ENCODE measurements at places on chromosomes 16 and 17.

DNA sequence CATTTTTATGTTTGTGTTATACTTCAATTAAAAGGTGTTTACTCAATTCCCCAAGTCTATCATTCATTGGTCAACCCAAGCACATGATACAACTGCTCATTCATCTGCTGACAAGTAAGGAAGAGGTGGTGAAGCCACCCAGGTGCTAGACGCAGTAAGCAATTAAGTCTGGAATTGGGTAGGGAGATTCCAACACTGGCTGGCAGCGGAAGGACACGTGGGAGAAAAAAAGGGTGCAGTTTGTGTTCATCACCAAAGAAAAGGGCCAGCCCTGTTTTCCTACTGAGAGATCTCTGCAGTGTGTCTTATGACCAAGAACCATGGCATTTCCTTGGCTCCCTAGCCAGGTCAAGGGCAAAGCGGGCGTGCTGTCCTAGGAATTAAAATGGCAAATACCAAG lies 11.8 kb upstream of the ZNF23 start:
- H3K4me1 ChIP-seq = no peaks in the 10 kb centered on the region
- no peaks in the 10 kb centered on the region for H3K27me3 ChIP-seq
- no peak overlapping the region for H3K4me3 ChIP-seq

DNA sequence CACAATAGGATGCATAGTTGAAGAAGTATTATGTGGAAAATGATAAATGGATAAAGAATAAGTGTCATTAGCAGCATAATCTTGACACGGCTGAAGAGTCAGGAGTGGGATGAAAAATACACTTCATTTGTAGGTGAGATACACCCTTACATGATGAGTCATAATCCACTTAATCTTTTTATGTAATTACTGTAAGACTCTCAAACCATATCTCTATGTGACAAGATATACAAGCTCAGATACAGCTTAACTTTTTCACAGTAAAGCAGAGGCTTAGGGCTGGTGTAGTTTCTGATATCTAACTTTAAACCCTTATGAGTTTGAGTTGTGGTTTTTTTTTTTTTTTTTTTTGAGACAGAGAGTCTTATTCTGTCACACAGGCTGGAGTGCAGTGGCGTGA lies 101.2 kb downstream of the FTO start:
- H3K27me3 ChIP-seq = no peaks in the 10 kb centered on the region
- peaks cover 2% of the 10 kb centered on the region for H3K4me1 ChIP-seq
- no peak overlapping the region for H3K4me3 ChIP-seq
- H3K27ac ChIP-seq = no peak overlapping the region
- no peaks in the 10 kb centered on the region for H3K36me3 ChIP-seq
- DNase-seq = no peak

- no peak overlapping the region for H3K4me3 ChIP-seq
- peaks cover 5% of the 10 kb centered on the region for H3K36me3 ChIP-seq
- H3K27me3 ChIP-seq = peaks cover 100% of the 10 kb centered on the region
- DNase-seq = no peak
- no peak overlapping the region for H3K27ac ChIP-seq
- H3K4me1 ChIP-seq = peaks cover 13% of the 10 kb centered on the region
Observed at GRCh38 chr17:48751172-48751571, 22.6 kb upstream of the HOXB13 start.

DNA sequence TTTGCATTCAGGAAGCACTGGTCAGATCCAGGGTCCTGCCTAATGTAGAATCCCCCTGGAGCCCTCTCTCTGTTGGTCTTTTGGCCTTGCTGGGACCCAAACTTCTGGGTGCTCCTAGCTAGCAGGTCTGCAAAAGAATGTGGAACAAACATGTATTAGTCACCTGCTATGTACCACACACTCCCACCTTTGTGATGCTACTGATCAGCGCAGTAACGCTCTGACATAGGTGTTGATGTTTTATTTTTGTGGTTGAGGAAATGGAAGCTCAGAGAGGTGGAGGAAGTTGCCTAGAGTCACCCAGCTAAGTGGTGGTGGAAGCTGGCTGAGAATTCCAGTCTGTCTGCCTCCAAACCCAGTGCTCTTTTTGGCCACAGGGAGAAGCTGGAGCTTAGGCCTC lies 35.8 kb upstream of the LGALS9 start:
- H3K4me1 ChIP-seq = no peaks in the 10 kb centered on the region
- H3K4me3 ChIP-seq = no peak overlapping the region
- no peak overlapping the region for H3K27ac ChIP-seq

- no peaks in the 10 kb centered on the region for H3K27me3 ChIP-seq
- H3K27ac ChIP-seq = no peak overlapping the region
- H3K4me3 ChIP-seq = no peak overlapping the region
- H3K36me3 ChIP-seq = no peaks in the 10 kb centered on the region
Observed at GRCh38 chr16:77946823-77947222, 75.5 kb upstream of the CLEC3A start.

DNA sequence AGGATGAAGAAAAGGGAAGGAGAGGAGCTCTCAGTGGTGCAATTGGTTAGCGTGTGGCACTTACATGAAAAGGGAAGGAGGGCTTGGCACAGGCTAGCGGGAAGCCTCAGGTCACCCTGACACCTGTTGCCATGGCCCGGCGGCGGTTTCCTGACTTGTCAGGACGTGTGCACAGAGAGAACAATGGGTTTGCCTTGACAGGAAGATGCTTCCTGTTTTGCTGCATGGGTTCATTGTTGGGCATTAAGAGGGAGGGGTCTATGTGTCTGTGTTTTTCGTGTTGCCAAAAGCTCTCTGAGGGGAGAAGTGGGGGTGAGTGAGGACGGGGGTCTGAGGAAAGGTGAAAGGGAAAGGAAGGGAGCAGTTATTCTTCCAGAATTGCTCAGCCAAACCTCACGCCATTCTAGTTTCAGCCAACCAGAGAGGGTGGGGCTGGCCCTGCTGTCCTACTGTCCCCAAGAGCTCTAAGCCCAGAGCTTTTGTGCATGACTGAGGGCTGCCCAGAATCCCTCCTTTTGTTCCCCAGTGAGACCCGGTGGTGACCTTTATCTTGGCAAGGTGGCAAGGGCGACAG lies 17.1 kb upstream of the CCR7 start:
- no peak overlapping the region for H3K27ac ChIP-seq
- no peak for DNase-seq
- H3K36me3 ChIP-seq = no peaks in the 10 kb centered on the region

- no peak for DNase-seq
- H3K36me3 ChIP-seq = no peaks in the 10 kb centered on the region
- no peaks in the 10 kb centered on the region for H3K27me3 ChIP-seq
Observed at GRCh38 chr16:6560306-6561100, 772.1 kb upstream of the RBFOX1 start.

- H3K27ac ChIP-seq = peak overlapping the region; percentile 48
- H3K36me3 ChIP-seq = peaks cover 13% of the 10 kb centered on the region
- H3K4me3 ChIP-seq = no peak overlapping the region
- DNase-seq = no peak
- peaks cover 2% of the 10 kb centered on the region for H3K27me3 ChIP-seq
- H3K4me1 ChIP-seq = peaks cover 20% of the 10 kb centered on the region
Observed at GRCh38 chr17:39750131-39751015, 12.6 kb downstream of the GRB7 start.

GRCh38 chr17:19513897-19514488 lies 19.7 kb upstream of the SLC47A1 start:
- no peaks in the 10 kb centered on the region for H3K36me3 ChIP-seq
- no peak for DNase-seq
- peaks cover 3% of the 10 kb centered on the region for H3K4me1 ChIP-seq
- H3K27me3 ChIP-seq = no peaks in the 10 kb centered on the region

DNA sequence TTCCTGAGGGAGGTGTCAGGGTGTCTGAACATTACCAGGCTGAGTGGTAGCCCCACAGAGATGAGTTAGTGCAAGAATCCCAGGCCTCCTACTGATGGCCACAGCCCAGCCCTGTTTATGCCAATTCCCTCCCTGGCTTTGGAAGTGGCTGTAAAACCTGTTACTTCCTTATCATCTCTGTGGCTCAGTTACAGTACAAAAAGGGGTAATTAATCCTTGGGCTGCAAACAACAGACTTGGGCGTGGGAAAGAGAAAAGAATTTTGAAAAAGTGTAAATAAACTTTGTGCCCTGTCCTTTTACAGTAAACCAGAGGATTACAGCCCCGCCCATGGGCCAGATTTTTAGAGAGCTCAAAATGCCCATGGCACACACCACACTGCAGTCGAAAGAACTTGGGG lies 73.1 kb upstream of the AXIN2 start:
- no peaks in the 10 kb centered on the region for H3K36me3 ChIP-seq
- DNase-seq = no peak
- H3K4me1 ChIP-seq = peaks cover 5% of the 10 kb centered on the region
- H3K27me3 ChIP-seq = no peaks in the 10 kb centered on the region

- H3K36me3 ChIP-seq = peaks cover 27% of the 10 kb centered on the region
- peak; percentile 79 for DNase-seq
- H3K27me3 ChIP-seq = no peaks in the 10 kb centered on the region
- H3K4me3 ChIP-seq = peak within 1 kb of the TSS; percentile 88
- H3K27ac ChIP-seq = peak within 1 kb of the TSS; percentile 85
Observed at GRCh38 chr17:58513965-58514769, at the start of gene MTMR4. Gene MTMR4 (minus strand): TSS chr17:58514638. CDS start chr17:58514407, 231 bp downstream.

- no peaks in the 10 kb centered on the region for H3K36me3 ChIP-seq
- H3K4me1 ChIP-seq = peaks cover 18% of the 10 kb centered on the region
- H3K4me3 ChIP-seq = no peak overlapping the region
- DNase-seq = no peak
- H3K27me3 ChIP-seq = no peaks in the 10 kb centered on the region
Observed at GRCh38 chr17:73588301-73588846, 55.9 kb downstream of the SDK2 start.

DNA sequence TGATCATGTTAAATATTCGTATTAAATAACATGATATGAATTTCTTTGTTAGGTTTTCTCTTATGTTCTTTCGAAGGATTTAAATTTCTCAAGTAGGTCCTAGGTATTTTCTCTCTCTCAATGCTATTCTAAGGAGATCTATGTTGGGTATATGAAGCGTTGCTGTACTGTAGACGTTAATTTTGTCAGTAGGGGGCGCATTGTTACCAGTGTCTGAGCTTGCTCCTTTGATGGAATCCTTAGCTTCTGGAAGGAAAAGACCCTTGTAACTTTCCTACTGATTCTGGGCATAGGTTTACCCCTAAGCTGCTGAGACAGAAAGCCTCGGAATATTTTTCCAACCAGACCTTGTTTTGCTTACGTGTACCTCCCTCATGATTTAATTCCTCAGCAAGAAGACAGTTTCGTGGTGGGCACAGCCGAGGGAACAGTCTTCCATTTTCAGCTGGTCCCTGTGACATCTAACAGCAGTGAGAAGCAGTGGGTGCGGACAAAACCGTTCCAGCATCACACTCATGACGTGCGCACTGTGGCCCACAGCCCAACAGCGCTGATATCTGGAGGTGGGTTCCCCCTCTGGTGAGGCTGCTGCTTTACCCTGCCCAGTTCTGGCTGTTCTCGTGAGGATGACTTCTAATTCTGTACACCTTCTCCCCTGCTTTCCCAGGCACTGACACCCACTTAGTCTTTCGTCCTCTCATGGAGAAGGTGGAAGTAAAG lies 17.9 kb downstream of the UTP4 start:
- no peaks in the 10 kb centered on the region for H3K4me1 ChIP-seq
- no peak overlapping the region for H3K4me3 ChIP-seq
- H3K36me3 ChIP-seq = peaks cover 52% of the 10 kb centered on the region
- H3K27ac ChIP-seq = peak overlapping the region; percentile 38
- peak; percentile 57 for DNase-seq

- no peaks in the 10 kb centered on the region for H3K36me3 ChIP-seq
- no peak overlapping the region for H3K27ac ChIP-seq
- no peaks in the 10 kb centered on the region for H3K4me1 ChIP-seq
Observed at GRCh38 chr16:22054847-22055590, 37.3 kb upstream of the VWA3A start.

DNA sequence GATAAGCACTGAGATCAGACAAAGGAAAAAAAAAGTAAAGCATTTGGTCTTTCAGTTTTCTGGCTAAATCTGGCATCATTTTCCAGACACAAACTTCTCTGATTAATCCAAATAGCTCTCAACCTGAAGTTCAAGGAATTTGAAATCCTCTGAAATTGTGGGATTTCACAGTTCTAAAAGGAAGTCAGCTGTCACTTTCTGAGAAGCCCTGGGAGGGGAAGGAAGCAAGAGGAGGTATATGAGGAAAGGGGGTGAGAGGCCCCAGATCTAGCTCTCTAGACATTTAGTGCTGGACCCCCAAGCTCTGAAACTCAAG lies 17.5 kb upstream of the HOXB9 start:
- H3K27ac ChIP-seq = no peak overlapping the region
- peaks cover 100% of the 10 kb centered on the region for H3K27me3 ChIP-seq
- peaks cover 8% of the 10 kb centered on the region for H3K4me1 ChIP-seq
- DNase-seq = no peak

GRCh38 chr17:76826330-76827068 lies 41.7 kb upstream of the MGAT5B start:
- no peaks in the 10 kb centered on the region for H3K36me3 ChIP-seq
- no peak for DNase-seq
- H3K27ac ChIP-seq = no peak overlapping the region
- no peaks in the 10 kb centered on the region for H3K27me3 ChIP-seq
- H3K4me3 ChIP-seq = no peak overlapping the region

GRCh38 chr17:68383443-68384321 lies 73.6 kb downstream of the WIPI1 start:
- no peak overlapping the region for H3K4me3 ChIP-seq
- H3K4me1 ChIP-seq = peaks cover 5% of the 10 kb centered on the region
- H3K27me3 ChIP-seq = no peaks in the 10 kb centered on the region
- H3K27ac ChIP-seq = no peak overlapping the region
- DNase-seq = no peak

DNA sequence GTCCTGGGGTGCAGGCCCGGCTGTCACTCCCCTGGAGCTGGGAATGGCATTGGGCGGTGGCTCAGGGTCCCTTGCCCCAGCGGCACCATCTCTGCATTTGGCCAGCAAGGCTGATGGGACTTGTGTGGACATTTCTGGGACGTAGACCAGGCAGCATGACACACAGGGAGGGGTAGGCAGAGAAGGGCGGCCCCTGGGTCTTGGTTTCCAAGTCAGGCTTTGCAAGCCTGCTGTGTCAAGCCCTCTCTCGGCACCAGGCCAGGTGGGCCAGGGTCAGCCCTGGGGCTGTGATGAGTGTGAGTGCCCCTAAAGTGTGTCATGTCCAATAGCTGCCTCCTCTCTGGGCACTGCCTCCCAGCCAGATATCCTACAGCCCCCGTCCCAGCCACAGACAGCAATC lies 335.2 kb downstream of the SEC14L1 start:
- no peak overlapping the region for H3K27ac ChIP-seq
- peaks cover 81% of the 10 kb centered on the region for H3K4me1 ChIP-seq
- no peak overlapping the region for H3K4me3 ChIP-seq
- DNase-seq = no peak
- H3K27me3 ChIP-seq = no peaks in the 10 kb centered on the region
- no peaks in the 10 kb centered on the region for H3K36me3 ChIP-seq

GRCh38 chr16:65782611-65783600 lies 583.6 kb upstream of the CDH5 start:
- H3K4me3 ChIP-seq = no peak overlapping the region
- H3K36me3 ChIP-seq = no peaks in the 10 kb centered on the region
- no peak overlapping the region for H3K27ac ChIP-seq

GRCh38 chr17:62621223-62621622 lies 6.2 kb upstream of the MRC2 start:
- peaks cover 10% of the 10 kb centered on the region for H3K4me1 ChIP-seq
- H3K27me3 ChIP-seq = no peaks in the 10 kb centered on the region
- no peaks in the 10 kb centered on the region for H3K36me3 ChIP-seq
- no peak for DNase-seq
- no peak overlapping the region for H3K27ac ChIP-seq

All from H1 (cell line).